ENCODE measurements at places on chromosomes 1 and 21.
A peak's percentile ranks its signal among the peaks of the same experiment; 100 is the strongest.

DNA sequence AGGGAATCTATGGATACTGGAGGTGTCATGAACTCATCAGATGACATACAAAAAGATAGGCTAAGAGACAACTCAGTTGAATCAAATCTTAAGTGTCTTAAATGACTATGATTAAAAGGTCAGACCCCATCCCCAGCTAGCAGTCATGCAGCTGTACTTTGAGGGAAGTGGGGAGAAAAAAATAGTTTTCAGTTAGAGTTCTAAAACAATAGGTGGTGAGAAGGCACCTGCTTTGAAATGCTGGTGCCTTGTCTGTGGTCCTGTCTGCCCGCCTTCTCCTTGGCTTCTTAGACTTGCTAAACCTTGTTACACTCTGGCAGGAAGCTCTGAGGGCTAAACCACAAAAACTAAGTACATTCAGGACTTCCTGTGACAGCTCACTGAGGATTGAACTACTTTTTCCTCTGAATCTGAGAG is 15.3 kb downstream of the CD2 start:
- no peak overlapping the region for H3K27ac ChIP-seq
- no peak overlapping the region for H3K4me3 ChIP-seq
- no peaks in the 10 kb centered on the region for H3K4me1 ChIP-seq
- H3K27me3 ChIP-seq, result no peaks in the 10 kb centered on the region
- H3K36me3 ChIP-seq, result no peaks in the 10 kb centered on the region

DNA sequence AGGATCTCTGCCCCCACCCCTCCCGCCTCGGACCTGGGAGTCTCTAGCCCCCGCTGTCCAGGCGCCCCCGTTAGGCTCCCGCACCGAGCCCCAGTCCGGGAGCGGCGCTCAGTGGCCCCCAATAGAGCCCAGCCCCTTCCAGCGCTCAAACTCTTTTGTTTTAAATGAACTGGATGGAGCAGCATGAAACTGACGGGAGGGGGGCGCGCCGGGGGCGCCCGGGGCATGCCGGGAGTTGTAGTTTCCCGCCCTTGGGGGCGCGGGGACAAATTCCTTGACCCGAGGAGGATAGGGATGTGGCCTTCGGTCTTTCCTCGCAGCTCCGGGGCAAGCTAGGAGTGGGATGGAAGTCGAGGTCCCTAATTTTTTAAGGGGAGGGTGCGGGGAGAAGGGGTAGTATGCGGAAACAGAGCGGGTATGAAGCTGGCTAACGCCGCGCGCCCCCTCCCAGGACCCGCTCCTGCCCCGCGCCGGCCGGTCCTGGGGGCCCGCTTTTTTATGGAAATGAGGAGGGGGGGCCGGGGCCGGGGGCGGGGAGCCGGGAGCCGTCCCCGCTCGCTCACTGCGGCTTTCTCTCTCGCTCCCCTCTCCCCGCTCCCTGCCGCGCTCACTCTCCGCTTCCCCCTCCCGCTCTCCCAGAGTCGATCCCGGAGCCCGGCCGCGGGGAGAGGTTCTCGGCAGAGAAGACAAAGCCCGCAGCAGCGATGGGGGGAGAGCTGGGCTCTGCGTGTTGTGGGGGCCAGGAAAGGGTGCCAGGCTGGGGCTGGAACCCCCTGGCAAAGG is at the start of gene MEX3A:
MEX3A (minus strand) TSS at position 157 of the 783 bp plus-strand sequence. CDS start 467 bp downstream, outside the sequence.
- H3K4me3 ChIP-seq, result peak within 1 kb of the TSS; percentile 98
- H3K36me3 ChIP-seq, result no peaks in the 10 kb centered on the region
- H3K27me3 ChIP-seq, result no peaks in the 10 kb centered on the region
- peak; percentile 98 for DNase-seq

GRCh38 chr1:111141245-111142220 is 1.5 kb downstream of the CEPT1 start:
- DNase-seq, result no peak
- H3K27ac ChIP-seq, result no peak overlapping the region
- no peaks in the 10 kb centered on the region for H3K36me3 ChIP-seq
- H3K4me3 ChIP-seq, result peak overlapping the region; percentile 83
- H3K27me3 ChIP-seq, result no peaks in the 10 kb centered on the region

GRCh38 chr1:39572379-39573096 is 4.1 kb downstream of the PABPC4 start:
- no peak overlapping the region for H3K27ac ChIP-seq
- H3K4me3 ChIP-seq, result no peak overlapping the region
- no peaks in the 10 kb centered on the region for H3K27me3 ChIP-seq
- H3K36me3 ChIP-seq, result peaks cover 77% of the 10 kb centered on the region
- peaks cover 11% of the 10 kb centered on the region for H3K4me1 ChIP-seq
- DNase-seq, result no peak

- peaks cover 33% of the 10 kb centered on the region for H3K36me3 ChIP-seq
- H3K27ac ChIP-seq, result no peak overlapping the region
- H3K4me3 ChIP-seq, result no peak overlapping the region
- no peaks in the 10 kb centered on the region for H3K27me3 ChIP-seq
- no peak for DNase-seq
Measured at GRCh38 chr1:157135070-157135469, 3.1 kb downstream of the ETV3 start.

DNA sequence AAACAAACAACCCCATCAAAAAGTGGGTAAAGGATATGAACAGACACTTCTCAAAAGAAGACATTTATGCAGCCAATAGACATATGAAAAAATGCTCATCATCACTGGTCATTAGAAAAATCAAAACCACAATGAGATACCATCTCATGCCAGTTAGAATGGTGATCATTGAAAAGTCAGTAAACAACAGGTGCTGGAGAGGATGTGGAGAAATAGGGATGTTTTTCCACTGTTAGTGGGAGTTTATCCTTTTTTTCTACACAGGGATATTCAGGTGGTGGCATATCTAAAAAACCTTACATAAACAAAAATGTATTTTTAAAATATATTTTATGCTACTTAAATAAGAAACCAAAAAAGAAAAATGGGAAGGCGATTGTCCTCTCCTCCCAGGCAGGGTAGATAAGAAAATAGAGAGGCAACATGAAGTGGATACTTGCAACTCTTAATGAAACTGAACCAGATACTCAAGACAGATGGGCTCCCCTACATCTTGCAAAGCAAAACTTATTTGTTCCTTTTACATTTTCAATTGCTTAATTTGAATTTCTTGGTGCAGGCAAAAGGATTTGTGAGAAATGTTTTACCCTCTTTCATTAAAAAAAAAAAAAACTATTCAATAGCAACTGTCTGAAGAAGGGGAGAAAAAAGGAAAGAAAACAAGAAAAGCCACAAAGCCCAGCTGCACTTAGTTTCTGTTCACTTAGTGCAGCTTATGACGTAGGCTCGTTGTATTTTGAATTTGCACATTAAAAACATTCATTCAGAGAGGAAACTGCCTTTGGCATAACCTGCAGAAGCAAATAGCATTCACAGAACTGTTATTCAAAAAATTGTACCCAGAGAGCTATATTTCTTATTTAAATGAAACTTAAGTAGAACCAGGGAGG is 36.9 kb upstream of the RGS1 start:
- H3K27me3 ChIP-seq, result no peaks in the 10 kb centered on the region
- H3K4me1 ChIP-seq, result no peaks in the 10 kb centered on the region
- no peaks in the 10 kb centered on the region for H3K36me3 ChIP-seq
- DNase-seq, result no peak
- H3K4me3 ChIP-seq, result no peak overlapping the region
- H3K27ac ChIP-seq, result no peak overlapping the region

DNA sequence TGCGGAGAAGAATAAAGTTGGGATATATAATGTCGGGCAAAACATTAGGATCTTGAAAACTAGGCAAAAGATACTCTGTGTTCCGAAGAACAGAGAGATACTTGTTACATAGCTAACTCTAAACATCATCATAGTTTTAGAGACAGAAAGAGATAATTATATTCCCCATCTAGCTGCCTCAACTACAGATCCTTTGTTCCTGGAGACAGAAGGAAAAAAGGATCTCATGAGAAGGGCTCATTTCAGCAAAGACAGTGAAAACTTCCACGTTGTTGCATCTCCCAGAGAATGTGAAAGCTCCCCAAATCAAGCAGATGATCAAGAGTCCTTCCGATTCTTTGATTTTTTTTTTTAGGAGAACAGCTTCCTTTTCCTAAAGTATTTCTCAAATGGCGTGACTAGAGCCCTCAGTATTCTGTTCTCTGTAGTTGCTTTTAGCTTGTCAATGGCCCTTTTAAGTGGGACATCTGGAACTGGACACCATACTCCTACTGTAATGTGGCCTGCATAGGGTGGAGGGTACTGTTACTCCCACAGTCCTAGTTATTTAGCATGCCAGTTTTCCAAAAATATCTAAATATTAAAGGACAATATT is 1048.2 kb downstream of the TTLL7 start:
- DNase-seq, result no peak
- no peaks in the 10 kb centered on the region for H3K27me3 ChIP-seq
- H3K4me3 ChIP-seq, result no peak overlapping the region
- no peak overlapping the region for H3K27ac ChIP-seq
